Stimulated activated CD8-positive, alpha-beta memory T cell treated with anti-CD3 and anti-CD28 coated beads, Interleukin-7, amount 100 ng/mL, for 48 hours (primary cell): ENCODE measurements at places on chromosomes 7 and 10.

GRCh38 chr10:23412223-23412622 lies 26.7 kb upstream of the OTUD1 start:
- no peak for DNase-seq

DNA sequence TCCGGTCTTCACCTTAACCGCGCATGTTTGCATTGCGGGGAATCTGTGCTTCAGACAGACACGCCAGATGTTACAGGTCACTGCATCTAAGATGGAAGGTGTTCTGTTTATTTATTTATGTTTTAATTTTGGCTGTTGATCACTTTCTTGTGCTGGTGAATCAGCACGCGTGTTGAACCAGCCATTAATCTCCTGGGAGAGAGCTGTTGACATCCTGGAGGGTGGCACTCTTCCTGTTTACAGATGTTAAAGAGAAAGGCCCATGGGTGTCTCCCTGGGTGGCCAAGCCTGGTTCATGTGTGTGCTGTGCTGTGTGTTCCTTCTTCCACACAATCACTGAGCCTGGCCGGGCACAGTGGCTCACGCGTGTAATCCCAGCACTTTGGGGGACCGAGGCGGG lies 355.3 kb downstream of the PAXIP1 start:
- no peak for DNase-seq

DNA sequence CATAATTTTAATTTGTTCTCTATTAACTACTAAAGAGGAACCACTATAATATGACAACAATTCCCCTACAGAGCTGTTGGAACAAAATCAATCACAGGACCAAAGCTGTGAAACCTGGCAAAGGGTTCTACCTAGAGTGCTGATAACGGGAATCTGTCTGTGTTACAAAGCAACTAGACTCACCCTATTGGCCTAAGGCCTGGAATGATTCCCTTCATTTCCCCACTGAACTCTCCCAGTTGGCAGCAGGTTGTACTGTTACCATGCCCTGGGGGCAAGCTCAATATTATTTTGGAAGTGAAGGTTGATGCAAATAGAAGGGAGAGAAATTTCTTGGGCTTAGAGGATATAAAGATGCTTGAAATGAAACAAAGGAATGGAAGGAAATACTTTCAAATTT lies 81.8 kb downstream of the SEMA3A start:
- DNase-seq, result no peak

GRCh38 chr10:49752584-49752983 lies 9.5 kb downstream of the OGDHL start:
- DNase-seq, result no peak

DNA sequence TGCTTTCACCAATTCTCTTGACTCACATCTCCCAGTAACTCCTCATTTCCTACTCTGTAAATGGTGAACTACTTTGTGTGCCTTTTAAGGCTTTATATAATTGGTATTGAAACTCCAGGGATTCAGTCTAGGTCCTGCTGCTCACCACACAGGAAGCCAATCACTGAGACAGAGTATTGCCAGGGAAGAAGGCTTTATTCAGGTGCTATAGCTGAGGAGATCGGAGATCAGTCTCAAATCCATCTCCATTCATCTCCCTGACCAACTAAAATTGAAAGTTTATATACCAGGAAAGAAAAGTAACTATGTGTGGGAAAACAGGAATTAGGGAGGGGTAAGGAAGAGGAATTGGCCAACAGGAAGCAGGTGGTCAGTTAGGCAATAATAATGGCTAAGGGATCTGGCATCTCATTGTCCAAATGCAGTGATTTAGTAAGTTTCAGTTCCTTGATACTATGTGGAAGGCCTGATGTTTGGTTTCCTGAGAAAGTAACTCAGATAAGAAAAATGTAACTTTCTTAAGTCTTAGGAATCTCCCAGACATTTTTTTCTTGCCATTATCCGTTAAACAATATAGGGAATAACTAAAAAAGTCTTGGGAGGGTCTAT lies 10.2 kb upstream of the SDHAF3 start:
- DNase-seq, result no peak

GRCh38 chr7:38051786-38052185 lies 126.3 kb upstream of the STARD3NL start:
- no peak for DNase-seq

- no peak for DNase-seq
These were observed 65.6 kb upstream of the CCDC6 start for GRCh38 chr10:59971915-59972314.

- DNase-seq, result no peak
These were observed 52.9 kb downstream of the CASD1 start for GRCh38 chr7:94562525-94562924.

GRCh38 chr7:47345857-47346298 lies 236.0 kb downstream of the TNS3 start:
- no peak for DNase-seq

- DNase-seq, result no peak
These were observed 168.2 kb downstream of the ETV1 start for GRCh38 chr7:13821152-13821787.

- no peak for DNase-seq
These were observed 26.3 kb upstream of the SH3PXD2A start for GRCh38 chr10:103881416-103882284.

DNA sequence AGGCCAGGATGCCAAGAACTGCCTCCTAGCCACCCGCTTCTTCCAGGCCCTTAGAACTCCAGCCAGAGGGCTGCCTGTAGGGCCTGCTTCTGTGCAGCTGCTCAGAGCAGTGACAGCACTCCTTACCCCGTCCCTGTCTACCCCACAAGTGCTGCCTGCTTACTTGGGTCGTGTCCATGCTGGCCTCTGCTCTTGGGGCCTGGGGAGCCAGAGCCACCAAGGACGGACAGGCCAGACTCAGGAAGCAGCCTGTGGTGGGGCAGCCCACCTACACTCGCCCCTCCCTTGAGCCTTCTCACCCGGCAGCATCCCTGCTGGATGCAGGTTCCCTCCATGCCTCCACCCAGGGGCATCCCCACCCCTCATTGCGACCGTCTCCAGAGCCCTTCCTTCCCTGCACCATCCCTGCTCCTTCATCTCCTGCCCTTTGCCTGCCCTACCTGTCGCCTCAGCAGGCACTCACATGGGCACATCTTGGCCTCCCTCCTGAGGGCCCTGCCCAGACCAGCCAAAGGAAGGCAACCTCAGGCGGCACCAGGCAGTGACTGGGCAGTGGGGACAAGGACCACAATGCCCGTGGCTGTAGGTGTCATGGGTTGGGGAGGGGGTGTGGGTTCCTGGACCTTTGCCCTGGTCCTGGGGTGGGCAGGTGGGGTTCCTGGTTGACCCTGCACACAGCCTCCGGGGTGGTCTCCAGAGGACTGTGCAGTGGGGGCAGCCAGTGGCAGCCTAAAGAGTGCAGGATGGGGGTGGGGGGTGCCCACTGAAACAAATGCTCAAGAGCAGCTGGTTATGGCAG lies 78.0 kb upstream of the TNS3 start:
- no peak for DNase-seq

- DNase-seq, result no peak
These were observed 26.0 kb downstream of the ADD3 start for GRCh38 chr10:110033701-110034235.

- DNase-seq, result no peak
These were observed 351.8 kb upstream of the FZD8 start for GRCh38 chr10:35993591-35994515.

DNA sequence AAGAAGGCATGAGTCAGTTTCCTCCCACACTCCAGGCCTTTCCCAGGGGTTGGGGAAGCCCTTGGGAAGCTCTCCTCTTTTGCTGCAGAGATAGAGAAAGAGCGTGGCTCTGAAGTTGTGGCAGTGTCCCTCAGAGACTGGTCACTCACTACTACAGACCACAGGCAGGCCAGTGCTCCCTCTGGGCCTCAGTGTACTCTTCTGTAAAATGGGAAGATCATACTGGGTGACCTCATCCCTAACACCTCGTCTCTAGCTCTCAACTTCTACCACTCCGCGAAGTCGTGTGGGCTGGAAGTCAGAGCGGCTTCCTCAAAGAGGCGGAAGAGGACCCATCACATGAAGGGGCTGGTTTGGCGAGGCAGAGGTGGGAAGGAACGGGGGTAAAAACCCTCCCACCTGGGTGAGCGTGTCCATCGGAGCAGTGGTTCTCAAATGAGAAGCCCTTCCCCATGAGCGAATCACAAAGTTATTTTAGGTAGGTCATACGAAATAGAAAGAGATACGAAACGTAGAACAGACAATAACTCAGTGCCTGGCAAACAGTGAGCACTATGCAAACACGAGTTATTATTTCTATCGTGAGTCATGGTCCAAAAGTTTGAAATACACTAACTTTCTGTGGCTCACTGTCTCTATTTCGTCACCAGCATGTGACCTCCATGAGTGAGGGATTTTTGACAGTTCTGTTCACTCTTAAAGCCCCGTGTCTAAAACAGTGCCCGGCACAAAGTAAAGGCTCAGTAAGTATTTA lies 32.7 kb downstream of the PRKAG2 start:
- no peak for DNase-seq

GRCh38 chr7:151248346-151249033 lies at the start of gene SMARCD3:
TSS of gene SMARCD3 (minus strand) at chr7:151248694. CDS start at chr7:151248562, 132 bp downstream.
- no peak for DNase-seq

GRCh38 chr7:2975821-2976371 lies 67.8 kb downstream of the CARD11 start:
- no peak for DNase-seq

DNA sequence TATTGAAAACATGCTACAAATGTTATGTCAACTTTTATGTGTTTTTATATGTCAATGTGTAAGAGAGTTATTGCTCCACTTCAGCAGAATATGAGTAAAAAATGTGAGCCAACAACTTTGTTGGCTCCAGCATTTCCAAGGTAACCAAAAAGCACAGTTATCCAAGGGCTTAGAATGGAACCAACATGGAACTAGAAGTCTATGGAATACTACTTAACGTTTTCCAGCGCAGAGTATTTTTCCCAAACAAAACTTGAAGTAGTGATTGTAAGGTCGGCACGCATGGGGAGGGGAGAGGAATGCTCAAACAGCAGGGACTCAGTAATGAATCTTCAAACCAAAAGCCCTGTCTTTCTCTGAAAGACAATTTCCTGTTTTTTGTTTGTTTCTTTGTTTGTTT lies 45.0 kb upstream of the TSPAN13 start:
- DNase-seq, result no peak

DNA sequence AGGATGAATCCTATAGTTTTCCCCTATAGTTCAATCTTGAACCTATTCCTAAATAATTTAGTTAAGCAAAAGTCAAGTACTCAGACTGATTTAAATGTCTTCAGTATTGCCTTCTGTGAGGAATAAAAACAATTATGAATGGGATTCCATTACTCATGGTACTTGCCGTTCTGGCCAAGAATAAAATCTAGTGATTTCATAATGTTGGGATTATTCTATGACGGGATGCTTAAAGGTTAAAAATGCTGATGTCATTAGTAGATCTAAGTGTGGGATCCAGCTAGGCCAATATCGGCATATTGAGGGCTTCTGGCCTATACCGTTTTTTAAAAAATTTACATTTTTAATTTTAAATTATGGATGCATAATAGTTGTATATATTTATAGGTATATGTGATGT lies 5.3 kb downstream of the BPGM start:
- no peak for DNase-seq

GRCh38 chr10:28295336-28295735 lies 7.5 kb downstream of the MPP7 start:
- no peak for DNase-seq

GRCh38 chr7:136496551-136496950 lies 371.9 kb upstream of the CHRM2 start:
- no peak for DNase-seq

- DNase-seq, result no peak
These were observed 166.3 kb downstream of the GRID1 start for GRCh38 chr10:86200269-86200668.

DNA sequence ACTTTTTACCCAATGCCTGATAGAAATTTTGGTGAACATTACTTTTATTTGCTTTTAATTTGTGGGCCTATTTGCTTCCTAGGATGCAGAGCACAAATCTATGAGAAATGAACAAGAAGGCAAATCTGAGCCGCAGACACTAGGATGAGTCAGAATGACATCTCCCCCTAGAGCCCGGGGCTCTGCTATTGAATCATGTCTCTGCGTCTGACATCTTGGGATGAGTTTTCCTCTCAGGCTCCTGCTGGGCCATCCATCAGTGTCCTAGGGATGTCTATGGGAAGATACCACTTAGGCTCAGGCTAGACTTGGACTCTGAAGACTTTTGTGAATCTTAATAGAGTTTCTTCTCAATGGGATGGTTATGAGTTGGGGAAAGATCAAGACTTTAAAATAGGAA lies 157.3 kb upstream of the MTPN start:
- DNase-seq, result no peak
